ENCODE measurements at places on chromosomes 6 and 20.

DNA sequence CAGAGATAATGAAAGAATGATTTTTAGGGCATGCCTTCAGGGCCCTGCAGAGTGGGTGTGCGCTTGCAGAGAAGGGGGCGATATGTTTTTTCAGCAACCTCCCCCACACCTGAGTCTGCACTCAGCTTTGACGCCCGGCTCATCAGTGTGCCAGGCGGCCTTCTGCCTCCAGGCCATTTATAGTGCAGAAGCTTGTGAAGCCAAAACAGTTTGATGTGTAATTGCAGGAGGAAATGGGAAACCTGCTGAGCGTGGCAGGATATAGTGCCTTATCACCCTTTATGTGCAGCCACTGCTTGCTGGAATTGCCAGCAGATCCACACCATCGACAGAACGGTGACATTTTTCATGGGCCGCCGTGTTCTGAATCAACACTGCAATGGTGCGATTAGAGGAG lies 178.2 kb downstream of the CDH4 start:
- DNase-seq, result no peak

DNA sequence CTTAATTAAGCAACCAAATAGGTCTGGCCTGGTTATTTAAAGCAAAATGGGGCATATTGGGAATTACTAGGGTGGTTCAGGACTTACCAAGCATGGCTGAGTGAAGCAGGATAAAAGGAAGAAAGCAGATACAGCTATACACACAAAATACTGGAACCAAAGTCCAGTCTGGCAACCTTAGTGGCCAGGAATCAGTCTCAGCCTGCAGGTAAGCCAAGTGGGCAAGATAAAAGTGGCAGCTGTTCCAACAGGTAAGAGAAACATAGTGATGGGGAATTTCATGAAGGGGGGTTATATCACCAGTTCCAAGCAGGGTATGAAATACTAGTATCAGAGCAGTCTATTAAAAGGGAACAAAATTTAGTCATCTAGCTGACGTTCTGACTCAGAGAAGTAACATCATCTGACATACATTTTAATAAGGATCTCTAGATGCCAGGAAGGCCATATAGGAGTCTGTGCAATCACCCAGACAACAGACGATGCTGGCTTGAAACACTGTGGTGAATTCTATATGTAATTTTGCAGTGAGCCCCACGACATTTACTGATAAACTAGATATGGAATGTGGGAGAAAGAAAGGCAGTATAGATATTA lies 292.1 kb upstream of the HSF2 start:
- no peak for DNase-seq

DNA sequence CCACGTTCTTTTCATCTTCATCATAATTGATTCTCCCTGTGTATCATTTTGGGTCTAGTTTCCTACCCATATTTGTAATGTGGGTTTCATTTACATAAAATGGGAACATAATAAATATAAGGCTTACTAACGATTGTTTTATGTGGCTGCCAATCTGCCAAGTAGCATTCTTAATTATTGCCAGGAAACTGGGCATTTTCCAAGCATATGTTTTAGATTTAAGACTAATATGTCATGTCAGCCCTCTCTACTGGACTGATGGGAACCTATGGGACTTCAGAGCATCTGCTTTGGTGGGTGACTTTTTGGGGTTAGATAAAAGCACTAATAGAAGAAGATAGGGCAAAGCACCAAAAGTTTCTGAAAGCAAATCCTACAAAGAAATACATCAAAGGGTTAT lies 157.5 kb downstream of the TBX18 start:
- no peak for DNase-seq

DNA sequence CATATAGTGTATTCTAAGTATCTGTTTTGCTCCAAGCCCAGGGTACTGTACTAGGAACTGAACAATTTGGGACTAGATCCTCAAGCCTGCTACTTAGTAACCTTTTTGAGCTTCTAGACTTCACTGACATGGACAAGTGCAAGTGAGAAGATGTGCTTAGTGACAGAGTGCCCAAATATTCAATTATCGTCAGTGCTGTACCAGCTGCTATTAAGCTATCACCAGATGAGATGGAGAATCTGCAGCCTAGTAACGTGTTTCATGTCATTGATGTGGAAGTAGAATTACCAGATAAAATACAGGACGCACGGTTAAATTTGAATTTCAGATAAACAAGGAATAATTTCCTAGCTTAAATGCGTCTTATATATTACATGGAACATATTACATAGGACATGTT lies 218.3 kb downstream of the ARID1B start:
- no peak for DNase-seq

GRCh38 chr6:168377856-168378832 lies 58.6 kb upstream of the DACT2 start:
- DNase-seq, result no peak

- DNase-seq, result no peak
Observed at GRCh38 chr20:33275215-33275614, 7.8 kb upstream of the BPIFB1 start.

GRCh38 chr6:33696076-33696475 lies 15.4 kb downstream of the UQCC2 start:
- DNase-seq, result no peak

DNA sequence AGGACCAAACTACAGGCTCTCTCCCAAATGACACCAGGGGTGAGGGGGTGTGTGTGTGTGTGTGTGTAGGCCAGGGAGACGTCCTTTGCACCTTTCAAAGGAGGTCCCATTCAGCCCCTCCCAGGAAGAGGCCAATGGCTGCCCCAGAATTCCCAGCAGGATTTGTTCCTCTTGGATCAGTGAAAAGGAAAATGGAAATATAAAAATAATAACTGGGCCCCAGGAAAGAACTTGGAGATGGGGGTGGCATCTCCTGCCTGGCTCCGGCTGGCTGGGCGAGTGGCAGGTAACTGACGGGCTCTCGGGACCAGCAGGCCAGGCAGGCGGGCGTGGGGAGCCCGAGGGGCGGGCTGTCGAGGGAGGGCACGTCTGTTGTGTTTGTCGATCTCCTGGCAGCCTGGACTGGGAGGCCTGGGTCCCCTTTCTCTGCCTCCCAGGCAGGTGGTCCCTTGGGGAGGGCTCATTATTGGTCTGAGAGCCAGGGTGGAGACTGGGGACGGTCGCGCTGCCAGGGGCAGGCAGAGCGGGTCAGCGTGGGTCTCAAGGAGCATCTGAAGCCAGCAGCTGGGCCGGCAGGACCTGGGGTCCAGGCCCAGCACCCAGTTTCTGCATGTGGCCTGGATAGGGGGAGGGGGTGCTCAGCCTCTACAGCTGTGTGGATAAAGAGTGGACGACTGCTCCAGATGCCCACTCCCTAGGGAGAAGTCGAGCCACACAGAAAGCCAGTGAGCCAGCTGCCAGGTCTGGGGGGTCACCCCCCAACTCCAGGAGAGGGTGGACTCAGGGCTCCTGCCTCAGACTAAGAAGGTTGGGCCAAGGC lies 3.1 kb downstream of the NOL4L start:
- no peak for DNase-seq

DNA sequence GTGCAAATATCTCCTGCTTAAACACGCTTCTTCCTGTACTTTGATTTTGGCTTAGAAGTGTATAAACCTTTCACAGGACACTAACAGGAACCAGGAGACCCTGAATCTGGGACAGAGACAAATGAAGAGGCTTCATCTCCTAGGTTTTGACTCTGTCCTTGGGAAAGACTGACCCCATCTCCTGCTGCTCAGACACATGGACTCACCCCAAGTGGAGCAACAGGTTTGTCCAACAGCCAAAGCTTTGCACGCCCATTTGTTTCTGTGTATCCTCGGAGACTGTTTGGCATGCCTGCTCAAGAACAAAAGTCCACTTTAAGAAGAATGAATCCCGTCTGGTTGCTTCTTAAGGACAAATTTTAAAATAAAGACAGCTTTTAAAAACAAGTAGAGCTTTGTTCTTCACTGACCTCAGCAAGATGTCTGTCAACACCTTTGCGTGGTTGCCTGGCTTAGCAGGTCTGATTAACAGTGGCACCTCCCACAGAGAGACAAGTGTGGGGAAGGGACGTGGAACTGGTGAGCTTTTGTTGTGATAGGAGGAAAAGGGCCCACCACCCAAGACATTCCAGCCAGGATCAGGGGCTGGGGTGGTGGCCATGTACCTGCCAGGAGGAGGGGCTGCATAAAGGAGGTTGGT lies 202.6 kb downstream of the SOD2 start:
- DNase-seq, result no peak

GRCh38 chr6:47301441-47301840 lies 8.3 kb downstream of the TNFRSF21 start:
- no peak for DNase-seq

GRCh38 chr6:40378071-40378724 lies 209.0 kb downstream of the LRFN2 start:
- no peak for DNase-seq

Measured in endothelial cell of umbilical vein (primary cell).